ENCODE measurements at places on chromosomes 4 and X.

GRCh38 chrX:148380650-148381561 is 119.5 kb upstream of the AFF2 start:
- no peak for DNase-seq

- DNase-seq: no peak
Observed at GRCh38 chr4:4656977-4657376, 115.1 kb upstream of the STX18 start.

GRCh38 chr4:39825090-39825489 is 127.2 kb downstream of the UBE2K start:
- no peak for DNase-seq

DNA sequence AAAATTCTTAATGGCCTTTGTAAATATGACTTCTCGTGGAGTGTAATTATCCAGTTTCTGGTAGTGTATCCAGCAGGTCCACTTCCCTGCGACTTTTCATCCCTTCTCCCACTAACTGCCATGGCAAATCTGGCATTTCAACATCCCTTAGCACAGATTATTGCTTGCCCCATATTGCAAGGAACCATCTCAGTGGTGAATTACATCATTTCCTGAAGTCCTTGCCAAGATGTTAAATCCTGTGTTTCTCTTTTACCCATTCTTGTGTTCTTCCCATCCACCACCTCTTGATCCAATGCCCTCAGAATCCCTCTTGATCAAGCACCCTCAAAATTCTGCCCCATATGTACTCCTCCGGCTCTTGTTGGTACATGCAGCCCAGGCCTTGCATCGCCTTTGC is 88.1 kb upstream of the ZNF81 start:
- DNase-seq: no peak

DNA sequence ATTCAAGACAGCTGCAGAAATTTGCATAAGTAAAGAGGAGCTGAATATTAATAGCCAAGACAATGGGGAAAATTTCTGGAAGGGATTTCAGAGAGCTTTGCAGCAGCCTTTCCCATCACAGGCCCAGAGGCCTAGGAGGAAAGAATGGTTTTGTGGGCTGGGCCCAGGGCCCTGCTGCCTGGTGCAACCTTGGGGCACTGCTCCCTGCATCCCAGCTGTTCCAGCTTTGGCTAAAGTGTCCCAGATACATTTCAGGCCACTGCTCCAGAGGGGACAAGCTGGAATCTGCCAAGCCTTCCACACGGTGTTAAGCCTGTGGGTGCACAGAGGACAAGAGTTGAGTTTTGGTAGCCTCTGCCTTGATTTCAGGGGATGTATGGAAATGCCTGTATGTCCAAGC is 185.6 kb upstream of the SFRP2 start:
- DNase-seq: no peak

GRCh38 chrX:53263597-53264094 is 17.7 kb downstream of the IQSEC2 start:
- DNase-seq: no peak

GRCh38 chr4:94285666-94286065 is 57.0 kb downstream of the HPGDS start:
- no peak for DNase-seq

GRCh38 chrX:154541896-154542722 is 4.5 kb downstream of the G6PD start:
- DNase-seq: no peak

- no peak for DNase-seq
Observed at GRCh38 chr4:168028970-168029597, 63.3 kb upstream of the ANXA10 start.

GRCh38 chrX:19799319-19800182 is 87.8 kb downstream of the SH3KBP1 start:
- DNase-seq: peak; percentile 27

DNA sequence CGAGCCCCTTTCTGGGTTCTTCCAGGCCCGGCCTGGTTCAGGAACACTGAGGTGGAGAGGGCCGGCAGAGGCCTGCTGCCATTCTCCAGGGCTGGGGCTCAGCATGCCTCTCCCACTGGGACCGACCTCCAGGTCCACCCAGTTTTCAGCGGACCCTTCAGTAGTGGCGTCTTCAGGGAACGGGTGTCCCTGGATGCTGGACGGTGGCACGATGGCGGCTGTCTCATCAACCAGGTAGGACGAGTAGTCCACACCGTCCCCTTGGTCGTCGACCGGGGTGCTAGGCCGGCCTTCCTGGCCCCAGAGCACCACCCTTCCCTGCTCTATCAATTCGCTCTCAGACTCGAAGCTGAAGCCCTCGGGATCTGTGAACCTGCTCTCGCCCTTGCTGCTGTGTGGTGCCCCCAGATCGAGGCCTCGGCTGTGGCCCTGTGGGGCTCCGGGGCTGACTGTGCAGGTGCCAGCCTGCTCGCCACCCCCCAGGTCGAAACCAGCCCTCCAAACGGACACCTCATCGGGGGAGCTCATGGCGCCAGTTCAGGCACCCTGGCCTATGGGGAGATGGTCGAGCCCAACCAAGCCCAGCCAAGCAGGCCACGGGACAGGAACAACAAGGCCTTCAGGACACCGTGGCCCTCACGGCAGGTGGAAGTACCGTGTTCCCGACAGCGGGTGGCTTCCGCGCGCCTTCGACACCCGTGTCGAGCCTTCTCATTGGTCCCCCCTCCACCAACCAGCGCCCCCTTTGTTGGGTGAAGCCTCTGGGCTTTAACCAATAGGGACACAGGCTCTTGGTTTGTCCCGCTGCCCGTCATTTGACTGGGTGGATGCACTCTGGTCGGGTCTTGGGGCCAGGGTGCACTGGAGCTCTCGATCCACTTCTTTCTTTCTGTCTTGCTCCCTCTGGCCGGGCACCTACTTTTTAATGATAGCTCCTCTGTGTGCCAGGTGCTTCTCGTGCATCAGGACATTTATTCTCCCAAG is 814 bp upstream of the LOC101059915 start:
- DNase-seq: no peak

- no peak for DNase-seq
Observed at GRCh38 chr4:7393601-7394575, 40.8 kb downstream of the PSAPL1 start.

Data from T-helper 17 cell (primary cell).